Left lobe of liver (tissue), 2 donors: ENCODE measurements at places on chromosomes 4 and X. TPM values are rescaled to one million over a fixed set of nuclear protein-coding genes. Genes with fewer than 3 reads are reported as not detected.

SRPX gene
- total RNA-seq, result 6.6 TPM

- DNase-seq, result no peak
Observed at GRCh38 chrX:26889574-26889973, 573.6 kb downstream of the PPP4R3C start.

DNA sequence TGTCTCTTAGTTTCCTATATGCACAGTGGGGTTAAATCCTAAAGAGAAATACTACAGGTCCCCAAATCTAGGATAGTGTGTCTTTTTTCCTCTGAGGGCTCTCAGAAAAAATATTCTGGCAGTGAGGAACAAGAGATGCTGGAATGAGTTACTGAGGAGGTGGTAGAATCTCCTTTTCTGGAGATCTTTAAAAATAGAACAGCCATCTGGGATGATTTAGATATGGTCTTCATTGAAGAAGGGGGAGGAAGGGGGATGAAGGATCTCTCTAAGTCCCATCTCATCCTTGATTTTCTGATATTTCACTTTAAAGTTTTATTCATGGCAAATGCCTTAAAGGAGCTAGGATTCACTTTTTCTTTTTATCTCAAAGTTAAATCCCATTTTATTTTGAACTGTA, 235.0 kb downstream of the MAML3 start:
- DNase-seq, result no peak

DNA sequence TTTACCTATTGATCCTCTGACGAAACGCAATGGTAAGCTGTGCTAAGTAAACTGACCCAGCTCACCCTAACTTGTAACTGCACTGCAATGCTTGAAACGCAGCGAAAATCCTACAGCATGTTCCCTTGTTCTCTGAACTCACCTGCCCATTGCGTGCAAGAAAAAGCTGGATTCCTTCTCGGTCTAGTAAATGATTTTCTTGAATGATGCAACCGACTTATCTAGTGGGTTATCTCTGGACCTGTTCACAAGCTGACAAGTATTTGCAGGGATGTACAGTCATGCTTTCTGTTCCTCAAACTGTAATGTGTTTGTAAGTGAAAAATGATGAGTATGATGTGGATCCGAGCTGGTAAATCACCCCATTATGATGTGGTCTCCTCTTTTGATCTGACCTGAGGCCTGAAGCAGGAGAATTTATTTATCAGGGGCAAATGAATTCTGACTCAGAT, 140.1 kb downstream of the BTC start:
- DNase-seq, result no peak

DNA sequence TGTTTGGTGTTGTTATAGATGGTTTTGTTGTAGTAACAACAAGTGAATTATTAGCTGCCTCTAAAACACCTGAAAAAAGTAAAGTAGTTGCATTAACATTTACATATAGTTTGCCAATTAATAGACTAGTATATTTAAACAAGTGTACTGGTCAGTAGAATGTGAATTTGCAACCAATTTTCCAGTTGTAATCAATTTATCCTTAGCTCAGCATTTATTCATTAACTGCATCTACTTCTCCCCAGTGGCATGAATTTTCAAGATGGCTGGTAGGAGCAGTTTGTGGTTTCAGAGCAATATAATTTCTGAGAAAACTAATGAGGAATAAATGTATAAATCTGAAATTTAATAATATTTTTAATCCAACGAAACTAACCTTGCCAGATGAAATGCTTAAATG, 37.9 kb downstream of the EMCN start:
- DNase-seq, result no peak

GRCh38 chr4:42747971-42748370, 91.1 kb upstream of the ATP8A1 start:
- DNase-seq, result no peak

DNA sequence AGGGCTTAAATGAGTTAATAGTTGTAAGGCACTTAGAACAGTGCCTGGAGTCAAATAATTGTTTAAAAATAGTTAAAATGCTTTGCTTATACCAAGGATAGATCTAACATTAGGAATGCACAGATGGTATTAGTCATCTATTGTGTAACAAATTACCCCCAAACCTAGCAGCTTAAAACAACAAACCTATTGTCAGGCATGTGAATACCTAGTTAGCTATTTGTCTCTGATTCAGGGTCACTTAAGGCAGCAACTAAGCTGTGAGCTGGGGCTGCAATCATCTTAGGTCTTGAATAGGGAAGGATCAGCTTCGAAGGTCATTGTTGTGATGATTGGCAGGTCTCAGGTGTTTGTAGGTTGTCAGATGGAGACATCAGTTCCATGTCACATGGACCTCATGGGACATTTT, 42.4 kb upstream of the AGA start:
- no peak for DNase-seq

FGF13 gene
- total RNA-seq, result 0.55 TPM

- DNase-seq, result no peak
Observed at GRCh38 chrX:47223476-47224250, 5.2 kb downstream of the CDK16 start.

MBNL3 gene
- total RNA-seq, result 93.4 TPM

GRCh38 chr4:14465057-14465456, 537.2 kb upstream of the CPEB2 start:
- DNase-seq, result no peak

DNA sequence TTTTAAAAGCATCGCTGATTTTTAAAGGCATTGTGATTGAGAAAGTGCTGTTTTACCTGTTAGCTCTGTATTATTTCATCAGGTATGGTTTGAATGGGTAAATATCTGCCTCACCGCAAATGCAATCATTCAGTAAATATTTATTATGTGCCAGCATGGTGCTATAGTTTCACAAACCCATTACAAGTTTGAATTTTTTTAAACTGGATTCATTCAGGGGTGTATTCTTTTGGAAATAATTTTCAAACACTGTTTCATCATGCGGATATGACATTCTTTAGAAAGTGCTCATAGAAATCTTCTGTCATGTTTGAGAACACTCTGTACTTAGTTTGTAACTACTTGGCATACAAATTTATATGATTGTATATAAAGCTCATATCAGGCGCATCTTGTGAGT, 37.2 kb downstream of the LIMCH1 start:
- no peak for DNase-seq

GRCh38 chr4:22170353-22170752, 221.8 kb upstream of the KCNIP4 start:
- no peak for DNase-seq

DNA sequence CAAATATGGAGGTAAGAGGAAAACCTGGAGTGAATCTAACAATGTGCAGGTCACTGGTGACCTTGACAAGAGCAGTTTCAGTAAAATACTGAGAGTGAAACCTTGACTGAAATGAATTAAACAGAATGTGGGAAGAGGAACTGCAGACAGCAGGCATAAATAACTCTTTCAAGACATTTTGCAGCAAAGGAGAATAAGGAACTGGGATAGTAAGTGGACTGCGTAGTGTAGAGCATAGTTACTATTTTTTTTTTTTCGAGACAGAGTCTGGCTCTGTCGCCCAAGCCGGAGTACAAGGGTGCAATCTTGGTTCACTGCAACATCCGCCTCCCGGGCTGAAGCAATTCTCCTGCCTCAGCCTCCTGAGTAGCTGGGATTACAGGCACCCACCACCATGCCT, 24.0 kb downstream of the RBMX start:
- DNase-seq, result no peak

ERAS gene
- total RNA-seq, result not detected

- DNase-seq, result no peak
Observed at GRCh38 chrX:101287402-101287801, 3.7 kb downstream of the TAF7L start.

GATA1 gene
- 0.35 TPM for total RNA-seq

DNA sequence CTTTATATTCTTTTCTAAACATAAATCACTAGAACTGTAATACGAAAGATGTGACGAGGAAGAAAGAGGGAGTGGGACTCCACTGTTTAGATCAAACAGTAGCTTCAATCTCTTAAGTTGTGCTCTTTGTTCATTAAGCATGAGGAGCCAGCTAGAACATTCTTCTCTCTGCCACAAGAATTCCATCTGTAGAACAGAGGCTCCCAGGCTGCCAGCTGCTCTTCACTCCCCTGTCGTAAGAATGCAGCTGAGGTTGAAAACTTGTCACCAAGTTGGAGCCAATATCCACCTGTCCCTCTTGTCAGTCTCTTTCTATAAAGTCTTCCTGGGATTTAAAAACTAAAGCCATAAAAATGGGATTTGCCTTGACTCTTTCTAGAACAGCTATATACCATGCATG, 65.0 kb upstream of the SEC24B start:
- DNase-seq, result no peak

BLOC1S4 gene
- total RNA-seq, result 6.5 TPM

GRCh38 chr4:72448231-72448630, 120.8 kb downstream of the ADAMTS3 start:
- DNase-seq, result no peak

DNA sequence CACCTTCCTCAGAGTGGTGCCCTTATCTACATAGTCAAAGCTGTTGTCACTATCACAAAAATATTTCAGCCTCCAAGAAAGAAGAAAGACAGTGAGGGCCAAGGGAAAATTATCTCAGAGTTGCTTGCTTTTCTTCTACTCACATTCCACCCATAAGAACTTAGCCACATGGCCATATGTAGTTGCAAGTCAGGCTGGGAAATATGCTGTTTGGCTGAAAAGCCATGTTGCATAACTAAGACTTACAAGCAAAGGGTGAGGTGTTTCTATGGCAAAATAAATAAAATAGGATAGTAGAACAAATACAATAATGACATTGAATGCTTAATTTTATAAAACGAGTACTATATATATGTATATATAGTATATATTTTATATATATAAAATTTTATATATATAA, 365.9 kb upstream of the PABPC4L start:
- DNase-seq, result no peak

DNA sequence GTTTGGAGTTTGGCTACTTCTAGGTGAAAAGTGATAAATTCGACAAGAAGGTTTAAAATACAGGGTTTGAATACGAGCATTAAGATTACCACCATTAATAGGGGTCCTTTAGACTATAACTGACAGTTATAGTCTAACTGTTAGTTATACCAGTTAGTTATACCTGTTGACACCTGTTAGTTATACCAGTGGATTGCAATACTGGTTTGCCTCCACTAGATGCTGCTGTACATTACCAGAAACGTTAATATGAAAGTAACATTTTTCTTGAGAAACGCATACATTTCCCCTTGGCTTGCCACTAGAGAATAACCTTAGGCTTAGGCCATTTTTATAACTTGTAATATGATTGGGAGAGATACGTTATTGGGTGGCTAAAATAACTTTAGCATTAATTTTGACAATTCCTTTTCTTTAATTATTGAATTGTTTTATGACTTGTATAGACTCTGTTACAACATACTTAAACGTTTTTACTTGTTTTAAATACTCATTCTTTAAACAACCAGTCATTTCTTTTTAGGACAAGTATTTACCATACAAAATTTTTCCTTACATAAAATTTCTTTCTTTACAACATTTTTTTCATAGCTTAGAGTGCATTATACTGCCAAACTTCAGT, 911.2 kb downstream of the FSTL5 start:
- DNase-seq, result no peak

TMSB15A gene
- total RNA-seq, result not detected

GRCh38 chrX:69146739-69147138, 18.5 kb downstream of the PJA1 start:
- DNase-seq, result no peak

- no peak for DNase-seq
Observed at GRCh38 chrX:18692541-18692940, 14.9 kb upstream of the PPEF1 start.

- no peak for DNase-seq
Observed at GRCh38 chrX:44349561-44349960, 6.1 kb upstream of the EFHC2 start.

SLC25A43 gene
- 7.3 TPM for total RNA-seq

- DNase-seq, result no peak
Observed at GRCh38 chr4:44493924-44494323, 45.3 kb upstream of the KCTD8 start.

DNA sequence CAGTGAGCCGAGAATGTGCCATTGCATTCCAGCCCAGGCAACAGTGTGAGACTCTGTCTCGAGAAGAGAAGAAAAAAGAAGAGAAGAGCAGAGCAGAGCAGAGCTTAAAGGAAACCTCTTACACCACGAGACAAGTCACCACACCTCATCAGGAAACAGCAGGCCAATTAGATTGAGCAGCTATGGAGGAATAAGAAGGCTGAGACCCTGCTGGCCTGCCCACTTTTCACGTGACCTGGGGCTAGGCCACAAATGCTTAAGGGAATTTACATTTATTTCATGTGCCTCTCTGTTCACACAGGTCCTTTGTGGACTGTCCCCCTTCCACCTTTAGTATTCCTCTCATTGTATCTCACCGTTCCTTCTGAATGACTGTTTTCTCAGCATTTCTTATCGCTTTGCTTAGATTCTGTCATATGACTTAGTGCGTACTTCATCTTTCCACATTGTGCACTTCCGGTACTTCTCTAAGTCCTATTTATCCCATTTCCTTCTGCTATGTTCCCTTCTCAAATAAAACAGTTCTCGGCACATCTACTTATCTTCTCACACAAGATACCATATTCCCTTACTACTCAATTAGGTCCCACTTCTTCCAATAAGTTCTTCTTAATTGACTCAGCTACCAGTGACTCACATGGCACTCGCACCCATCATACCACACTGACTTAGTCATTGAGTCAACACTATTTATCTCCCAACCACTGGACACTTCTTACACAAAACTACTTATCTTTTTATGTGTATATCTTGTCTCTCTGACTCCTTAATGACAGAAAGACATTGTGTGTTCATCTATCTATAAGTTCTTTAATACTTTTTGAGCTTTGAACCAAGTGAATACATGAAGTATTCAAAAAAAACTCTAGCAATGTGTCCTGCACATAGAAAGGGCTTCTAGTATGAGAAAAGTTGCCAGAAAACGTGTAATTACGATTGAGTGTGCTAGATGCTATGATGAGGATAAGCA, 11.0 kb downstream of the CUL4B start:
- DNase-seq, result no peak

JCHAIN gene
- 8.0 TPM for total RNA-seq

- no peak for DNase-seq
Observed at GRCh38 chrX:119475389-119476101, 7.3 kb downstream of the SLC25A5 start.

GRCh38 chrX:14027511-14028019, 2.1 kb downstream of the GEMIN8 start:
- no peak for DNase-seq

DOCK11 gene
- 2.1 TPM for total RNA-seq

ASB5 gene
- not detected for total RNA-seq

NEIL3 gene
- total RNA-seq, result 0.08 TPM

BEX2 gene
- total RNA-seq, result 0.48 TPM

GRCh38 chr4:146023334-146023967, 84.8 kb upstream of the ZNF827 start:
- no peak for DNase-seq

DNA sequence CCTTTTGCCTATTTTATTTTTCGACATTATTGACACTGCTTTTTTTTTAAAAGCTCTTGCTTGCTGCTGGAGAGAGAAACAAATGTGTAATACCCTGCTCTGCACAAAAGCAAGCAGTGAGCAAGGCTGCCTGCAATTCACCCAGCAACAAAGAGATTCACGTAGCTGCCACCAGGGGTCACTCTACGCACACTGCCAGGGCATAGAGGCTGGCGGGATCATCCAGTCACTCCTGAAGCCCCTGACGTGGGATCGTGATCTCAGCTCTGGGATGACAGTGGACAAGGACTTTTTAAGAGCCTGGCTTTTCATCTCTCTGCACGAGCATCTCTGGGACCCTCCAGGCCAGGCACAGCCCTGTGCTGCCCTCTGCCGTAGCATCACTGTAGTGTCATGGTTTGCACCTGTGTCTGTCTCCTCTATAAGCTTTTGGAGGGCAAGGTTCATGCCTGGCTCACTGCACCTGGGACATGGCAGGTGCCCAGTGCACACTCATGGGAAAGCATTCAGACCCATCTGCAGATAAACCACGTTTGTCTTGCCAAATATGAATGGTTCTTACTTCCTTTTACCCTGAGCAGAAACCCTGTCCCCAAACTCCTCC, 19.8 kb downstream of the C4orf50 start:
- DNase-seq, result peak; percentile 62
